Sciatic nerve (tissue), 2 donors: ENCODE measurements at places on chromosomes 5 and 9. TPM values are rescaled to one million over a fixed set of nuclear protein-coding genes. Genes with fewer than 3 reads are reported as not detected.

Gene PCDH12
- 7.0 TPM for total RNA-seq

Gene RLN2
- total RNA-seq: not detected

Gene TAF11L5
- total RNA-seq: not detected

Gene GNA14
- 8.0 TPM for total RNA-seq

Gene PCDHA4
- total RNA-seq: 0.85 TPM

Gene PCDHGA10
- 8.9 TPM for total RNA-seq

Gene STPG3
- total RNA-seq: not detected

Gene SPINK1
- total RNA-seq: 2.8 TPM

Gene DDX4
- not detected for total RNA-seq

Gene PRUNE2
- 55.3 TPM for total RNA-seq

Gene CKMT2
- total RNA-seq: 5.9 TPM

Gene SLC6A18
- not detected for total RNA-seq

Gene CDC14B
- 45.1 TPM for total RNA-seq

Gene ORM2
- total RNA-seq: not detected

Gene ZNF483
- 20.1 TPM for total RNA-seq

Gene ZNG1F
- total RNA-seq: 8.7 TPM

Gene PCDHA10
- total RNA-seq: 2.9 TPM

Gene PCDHGA2
- 13.5 TPM for total RNA-seq

Gene PCDHGA4
- 10.6 TPM for total RNA-seq

Gene CFAP77
- not detected for total RNA-seq

Gene HMGCR
- total RNA-seq: 73.0 TPM

Gene SH3RF2
- total RNA-seq: 3.0 TPM

Gene OBP2B
- total RNA-seq: not detected

Gene OR13C3
- not detected for total RNA-seq

Gene HMCN2
- 3.3 TPM for total RNA-seq

Gene ANP32B
- total RNA-seq: 145 TPM

Gene SCGB3A2
- total RNA-seq: 1.0 TPM

Gene C5orf58
- total RNA-seq: not detected

Gene PCDHA7
- total RNA-seq: 0.45 TPM

Gene PCDHB9
- 3.7 TPM for total RNA-seq

Gene SPATA31C2
- not detected for total RNA-seq

Gene PLPPR1
- total RNA-seq: 4.3 TPM

Gene HAPLN1
- not detected for total RNA-seq

Gene MCTP1
- 63.1 TPM for total RNA-seq

Gene CER1
- not detected for total RNA-seq

Gene SVEP1
- 110 TPM for total RNA-seq

Gene NUTM2G
- total RNA-seq: not detected

Gene ARL14EPL
- total RNA-seq: not detected

Gene CCL27
- not detected for total RNA-seq

Gene PCDHGB4
- 9.0 TPM for total RNA-seq

Gene OTP
- not detected for total RNA-seq

Gene BAAT
- total RNA-seq: not detected

Gene GADD45G
- total RNA-seq: 3.5 TPM

Gene BASP1
- total RNA-seq: 26.8 TPM

Gene PHYHD1
- total RNA-seq: 38.7 TPM

Gene TRAF1
- total RNA-seq: 8.0 TPM

Gene INIP
- 23.5 TPM for total RNA-seq

Gene GPR150
- 0.49 TPM for total RNA-seq

Gene PARP8
- 30.4 TPM for total RNA-seq
